ENCODE measurements at places on chromosomes 3 and 15.

DNA sequence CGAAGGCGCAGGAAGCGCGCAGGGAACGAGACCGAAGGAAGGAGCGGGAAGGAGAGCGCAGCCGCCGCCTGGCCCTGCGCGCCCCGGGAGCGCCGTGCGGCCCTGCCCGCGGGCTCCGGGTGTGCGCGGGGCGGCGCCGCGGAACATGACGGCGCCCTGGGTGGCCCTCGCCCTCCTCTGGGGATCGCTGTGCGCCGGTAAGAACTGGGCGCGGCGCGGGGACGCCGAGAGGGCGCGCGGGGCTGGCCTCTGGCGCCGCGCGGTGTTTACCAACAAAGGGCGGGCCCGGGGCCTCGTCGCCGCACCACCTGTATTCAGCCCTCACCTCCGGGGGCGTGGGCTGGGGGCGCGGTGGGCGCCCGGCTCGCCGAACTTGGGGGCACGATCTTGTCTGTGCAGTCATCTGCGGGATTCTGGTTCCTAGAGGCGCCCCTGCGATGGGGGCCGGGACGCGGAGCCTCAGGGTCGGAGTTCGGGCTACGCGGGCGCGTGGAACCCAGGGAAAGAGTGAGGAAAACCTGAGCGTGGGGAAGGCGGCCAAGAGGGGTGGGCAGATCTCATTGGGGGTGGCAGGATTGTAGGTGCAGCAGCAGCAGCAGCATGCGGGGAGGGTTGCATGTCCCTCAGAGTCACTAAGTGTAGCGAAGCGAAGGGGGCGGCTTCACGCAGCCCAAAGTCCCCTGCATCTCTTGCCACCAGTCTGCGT lies 641 bp downstream of the ACVR2B start:
- DNase-seq, result no peak

DNA sequence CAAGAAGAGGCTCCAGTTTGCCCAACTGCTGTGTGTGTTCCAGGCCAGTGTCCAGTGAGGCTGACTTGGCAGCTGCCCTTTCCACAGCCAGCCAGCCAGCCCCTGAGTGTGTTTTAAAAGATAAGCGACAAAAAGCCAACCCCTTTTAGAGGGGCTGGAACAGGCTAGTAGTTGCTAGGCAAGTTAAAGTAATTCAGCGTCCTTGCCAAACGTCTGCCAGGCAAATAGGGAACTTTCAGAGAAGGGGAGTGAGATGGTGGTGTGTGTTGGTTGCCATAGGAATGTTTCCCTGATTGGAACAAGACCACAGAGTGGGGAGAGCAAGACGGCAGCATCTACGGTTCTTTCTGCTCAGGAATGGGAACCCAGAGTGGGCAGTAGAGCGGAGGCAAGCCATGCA lies 86.3 kb downstream of the TMEM108 start:
- DNase-seq, result no peak

GRCh38 chr15:69498282-69498681 lies 45.7 kb downstream of the RPLP1 start:
- no peak for DNase-seq

DNA sequence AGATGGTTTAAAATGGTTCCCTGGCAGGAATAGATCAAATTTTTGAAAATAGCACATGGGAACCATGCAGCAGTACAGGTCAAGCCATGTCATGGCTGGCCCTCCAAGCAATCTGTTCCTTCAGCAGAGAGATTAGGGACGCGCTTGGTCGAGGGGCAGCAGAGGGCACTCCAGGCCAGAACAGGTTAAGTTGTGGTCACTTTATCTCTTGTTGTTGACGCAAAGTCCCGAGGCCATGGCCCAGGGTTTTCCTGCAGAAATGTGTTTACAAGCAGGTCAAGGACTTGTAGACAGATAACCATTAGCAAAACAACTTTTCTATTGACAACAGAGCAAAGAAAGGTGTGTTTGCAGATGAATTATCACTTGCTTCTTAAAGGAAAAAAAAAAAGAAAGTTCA lies 570.0 kb upstream of the NR2F2 start:
- DNase-seq, result no peak

- DNase-seq, result no peak
Measured at GRCh38 chr3:139309880-139310279, 33.9 kb upstream of the MRPS22 start.

DNA sequence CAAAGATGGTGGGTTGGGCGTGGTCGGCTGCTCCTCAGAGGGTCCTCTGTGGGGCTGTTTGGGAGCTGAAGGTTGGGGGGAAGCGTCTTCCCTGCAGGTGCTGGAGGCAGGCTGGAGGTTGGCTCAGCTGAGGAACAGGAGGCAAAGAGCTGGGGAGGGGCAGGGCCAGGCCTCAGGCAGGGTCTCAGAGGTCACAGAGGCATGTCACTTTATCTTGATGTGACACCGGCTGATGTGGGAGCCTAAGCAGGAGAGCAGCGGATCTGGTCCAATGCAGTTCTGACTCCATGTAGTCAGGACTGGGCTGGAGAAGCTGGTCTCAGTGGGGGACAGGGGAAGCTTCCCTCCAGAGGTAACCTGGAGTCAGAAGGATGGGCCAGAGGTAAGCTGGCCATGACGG lies 7.7 kb upstream of the GNAT1 start:
- DNase-seq, result no peak

- no peak for DNase-seq
Measured at GRCh38 chr3:44326019-44326418, 12.5 kb upstream of the TCAIM start.

DNA sequence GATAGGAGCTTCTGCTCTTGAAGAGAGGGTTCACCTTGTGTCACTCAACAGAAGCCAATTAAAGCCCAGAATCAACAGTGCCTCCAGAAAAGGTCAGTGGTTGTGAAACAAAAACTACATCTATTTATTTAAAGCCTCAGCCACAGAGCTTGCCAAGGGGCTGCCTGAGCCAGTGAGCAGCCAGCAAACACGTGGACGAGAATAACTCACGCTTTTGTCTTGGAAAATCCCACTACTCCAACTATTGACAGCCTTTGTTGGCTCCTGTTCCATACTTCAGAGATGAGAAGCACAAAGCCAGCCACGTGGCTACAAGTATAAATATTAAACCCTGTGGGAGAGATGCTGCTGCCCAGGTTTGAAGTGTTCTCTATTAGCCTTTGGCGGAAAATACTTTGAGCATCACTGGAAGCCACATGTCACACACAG lies 10.3 kb downstream of the GPR156 start:
- no peak for DNase-seq

DNA sequence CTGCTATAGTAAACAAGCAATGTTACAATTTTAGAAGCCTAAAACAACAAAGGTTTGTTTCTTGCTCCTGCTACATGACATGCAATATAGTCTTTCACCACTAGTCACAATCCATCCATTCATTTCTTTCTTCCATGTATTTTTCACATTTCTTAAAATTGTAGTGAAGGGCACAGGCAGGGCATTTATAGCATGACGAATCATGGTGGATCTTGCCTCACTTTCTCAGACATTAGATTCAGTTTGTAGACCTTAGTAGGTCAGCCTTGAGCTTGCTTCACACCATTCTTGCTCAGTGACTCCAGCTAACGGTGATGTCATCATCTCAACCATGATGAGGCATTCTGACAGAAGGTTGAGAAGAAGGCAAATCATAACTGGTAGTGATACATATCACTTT lies 546.8 kb downstream of the TBL1XR1 start:
- no peak for DNase-seq

All from NCI-H526 treated with DMSO at 0.1 percent for 48 hours (cell line).